Renal cortex interstitium (tissue), 15 donors: ENCODE measurements at places on chromosomes 16 and 17.

GRCh38 chr17:5675625-5676421 is 91.5 kb upstream of the NLRP1 start:
- no peak for DNase-seq

DNA sequence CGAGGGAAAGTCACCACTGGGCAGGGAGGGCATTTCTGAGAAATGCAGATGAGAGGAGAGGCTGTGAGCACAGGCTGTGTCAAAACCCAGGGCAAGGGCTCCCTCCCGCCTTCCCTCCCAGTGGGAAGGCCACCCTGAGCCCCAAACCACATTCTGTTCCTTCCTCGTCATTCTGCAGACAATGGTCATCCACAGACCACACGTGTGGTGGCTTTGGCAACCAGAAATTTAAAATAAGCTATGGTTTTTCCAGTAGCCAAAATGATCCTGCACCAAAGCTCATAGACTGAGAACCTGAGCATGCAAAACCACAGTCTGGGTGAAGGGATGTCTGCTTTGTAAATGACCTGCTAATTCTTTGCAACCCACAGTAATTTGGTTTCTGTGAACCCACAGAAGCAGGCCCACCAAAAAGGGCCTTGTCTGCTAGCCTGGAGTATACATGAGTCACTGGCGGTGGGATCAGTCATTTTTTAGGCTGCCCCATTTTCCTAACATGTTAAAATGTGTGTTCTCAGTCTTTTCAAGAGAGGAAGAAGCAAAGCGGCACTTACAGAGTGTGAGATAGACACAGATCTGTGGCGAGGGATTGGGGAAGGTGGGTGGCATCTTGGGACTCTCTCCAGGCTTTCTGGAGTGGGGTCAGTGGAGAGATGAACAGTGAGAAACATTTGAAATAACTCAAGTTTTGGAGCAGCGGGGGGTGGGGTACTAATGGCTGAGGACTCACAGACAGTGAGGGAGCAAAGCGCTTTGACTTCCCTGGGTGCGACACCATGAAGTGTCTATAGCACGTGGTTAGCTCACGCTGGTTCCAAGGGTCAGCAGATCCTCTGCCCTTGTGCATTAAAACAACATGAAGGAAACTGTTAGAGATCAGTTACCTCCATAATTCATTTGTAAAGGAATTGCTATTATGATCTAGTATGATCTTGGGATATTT is 20.5 kb downstream of the GRB7 start:
- DNase-seq, result no peak

DNA sequence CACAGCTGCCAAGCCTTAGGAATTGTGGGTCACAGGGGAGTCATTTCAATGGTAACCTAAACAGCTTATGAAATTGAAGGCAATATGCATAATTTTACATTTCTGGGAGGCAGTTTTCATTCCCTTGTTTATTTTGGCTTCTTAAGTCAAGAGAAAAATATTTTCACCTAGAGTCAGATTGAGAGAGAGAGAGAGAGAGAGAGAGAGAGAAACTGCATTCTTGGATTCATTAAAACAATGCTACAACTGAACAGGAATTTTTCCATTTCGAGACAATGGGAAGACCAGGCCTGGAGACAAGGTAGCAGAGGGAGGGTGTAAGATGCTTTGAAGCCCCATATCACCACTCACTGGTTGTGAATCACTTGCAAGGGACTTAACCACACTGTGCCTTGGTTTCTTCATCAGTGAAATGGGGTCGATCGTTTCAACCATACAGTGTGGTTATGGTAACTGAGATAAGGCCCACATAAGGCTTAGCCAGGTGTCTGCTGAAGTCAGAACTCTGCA is 224.7 kb upstream of the IRX3 start:
- DNase-seq, result no peak

GRCh38 chr17:63911657-63912100 is 621 bp upstream of the CSHL1 start:
- DNase-seq, result no peak
